Esophagus muscularis mucosa (tissue), 4 donors: ENCODE measurements at places on chromosomes 1 and 21. TPM values are rescaled to one million over a fixed set of nuclear protein-coding genes. Genes with fewer than 3 reads are reported as not detected.

APOBEC4 gene
- not detected for total RNA-seq

ATXN7L2 gene
- 2.3 TPM for total RNA-seq

DNA sequence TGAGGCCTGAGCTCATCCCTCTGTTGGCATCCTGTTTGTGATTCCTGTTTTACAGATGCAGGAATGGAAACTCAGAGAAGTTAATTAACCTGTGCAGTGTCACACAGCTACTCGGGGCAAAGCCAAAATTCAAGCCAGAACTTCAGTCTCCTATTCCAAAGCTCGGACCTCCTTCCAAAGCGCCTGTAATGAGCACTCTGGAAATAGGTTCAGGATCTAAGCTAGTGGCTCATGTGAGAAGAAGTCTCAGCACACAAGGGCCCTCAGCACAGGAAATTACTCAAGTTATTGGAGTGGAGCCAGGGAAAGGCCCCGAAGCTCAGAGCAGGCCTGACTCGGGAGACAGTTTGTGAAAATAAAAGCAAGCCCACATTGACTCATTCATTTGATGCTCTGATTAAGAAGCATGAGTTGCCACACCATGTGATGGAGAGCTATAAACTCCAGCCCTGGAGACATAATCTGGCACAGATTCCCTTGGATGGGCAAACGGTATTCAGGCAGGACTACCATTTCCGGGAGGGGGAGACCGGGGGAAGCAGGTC is 50.6 kb upstream of the LYST start:
- DNase-seq: peak; percentile 94

DNA sequence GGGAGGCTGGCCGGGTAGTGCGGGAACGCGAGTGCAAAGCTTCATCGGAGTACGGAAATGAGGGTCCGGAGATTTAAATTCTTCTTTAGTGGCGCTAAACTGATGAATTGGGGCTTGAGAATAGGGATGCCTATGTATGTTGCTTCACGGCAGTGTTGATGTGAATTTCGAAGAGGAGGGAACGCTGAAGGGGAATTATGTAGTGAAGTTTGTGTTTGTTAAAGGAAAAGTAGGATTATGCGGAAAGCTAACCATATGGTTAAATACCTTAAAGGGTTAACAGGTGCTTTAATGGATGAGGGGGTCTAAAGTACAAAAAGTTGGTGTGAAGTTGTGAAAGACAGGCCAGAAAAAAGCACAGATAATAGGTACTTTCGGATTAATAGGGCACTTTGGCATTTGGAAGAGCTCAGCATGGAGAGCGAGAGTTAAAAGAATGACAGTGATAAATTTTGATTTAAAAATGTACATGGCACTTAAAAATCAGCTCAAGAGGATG is 1.4 kb downstream of the HS2ST1 start:
- DNase-seq: no peak

DNA sequence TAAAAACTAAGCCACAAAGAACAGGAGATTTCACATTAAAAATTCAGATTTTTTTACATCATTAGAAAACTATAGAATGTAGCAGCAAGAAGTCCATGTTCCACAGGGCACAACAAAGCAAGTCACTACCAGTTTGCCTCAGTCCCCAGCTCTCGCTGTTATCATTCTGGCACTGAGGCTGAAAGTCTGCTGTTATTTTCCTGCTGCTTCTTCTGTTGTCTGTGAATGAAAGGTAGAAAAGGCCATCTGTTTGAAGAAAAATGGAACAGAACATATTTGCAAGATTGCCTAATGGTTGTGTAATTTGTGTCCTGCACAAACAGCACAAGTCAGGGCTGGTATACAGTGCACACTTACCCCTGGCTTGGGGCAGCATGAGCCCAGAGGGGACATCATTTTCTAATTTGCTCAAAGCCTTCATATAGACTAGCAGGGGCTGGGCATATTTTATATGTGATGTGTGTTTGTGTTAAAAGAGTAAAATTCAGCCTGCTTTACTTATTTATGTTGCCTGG is 105.6 kb upstream of the COG2 start:
- peak; percentile 47 for DNase-seq

DNA sequence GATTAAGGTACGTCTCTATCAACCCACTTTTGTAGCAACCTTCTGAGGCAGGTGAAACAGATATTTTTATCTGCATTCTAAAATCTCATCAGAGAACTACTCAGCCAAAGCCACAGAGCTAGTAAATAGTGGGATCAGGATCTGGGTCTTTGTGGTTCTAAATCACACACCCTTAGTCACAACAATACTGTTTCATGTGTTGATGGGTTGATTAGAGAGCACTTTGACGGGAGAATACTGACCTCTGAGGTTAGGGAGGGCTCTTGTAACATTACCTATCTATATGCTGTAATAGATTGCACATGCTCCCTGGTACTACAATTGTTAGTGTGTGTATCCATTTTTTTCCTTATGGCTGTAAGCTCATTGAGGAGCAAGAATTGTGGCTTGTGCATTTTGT is 45.5 kb upstream of the CCDC190 start:
- DNase-seq: no peak

DNA sequence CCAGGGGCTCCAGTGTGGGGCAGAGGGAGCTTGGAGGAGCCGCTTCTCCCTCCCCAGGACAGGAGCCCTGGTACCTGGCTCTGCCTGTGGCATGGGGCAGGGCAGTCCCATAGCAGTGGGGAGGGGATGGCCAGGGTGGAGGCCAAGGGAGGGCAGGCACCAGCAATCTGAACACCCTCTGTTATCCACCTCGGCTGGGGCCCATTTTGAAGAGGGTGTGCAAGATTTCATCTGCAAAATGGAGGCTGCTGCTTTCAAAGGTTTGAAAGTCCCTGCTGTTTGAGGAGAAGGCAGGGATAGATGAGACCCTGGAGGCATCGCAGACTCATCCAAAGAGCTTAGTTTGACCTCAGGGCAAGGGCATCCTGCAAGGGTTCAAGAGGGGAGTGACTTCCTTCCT is 15.2 kb upstream of the TMPRSS2 start:
- no peak for DNase-seq

DNA sequence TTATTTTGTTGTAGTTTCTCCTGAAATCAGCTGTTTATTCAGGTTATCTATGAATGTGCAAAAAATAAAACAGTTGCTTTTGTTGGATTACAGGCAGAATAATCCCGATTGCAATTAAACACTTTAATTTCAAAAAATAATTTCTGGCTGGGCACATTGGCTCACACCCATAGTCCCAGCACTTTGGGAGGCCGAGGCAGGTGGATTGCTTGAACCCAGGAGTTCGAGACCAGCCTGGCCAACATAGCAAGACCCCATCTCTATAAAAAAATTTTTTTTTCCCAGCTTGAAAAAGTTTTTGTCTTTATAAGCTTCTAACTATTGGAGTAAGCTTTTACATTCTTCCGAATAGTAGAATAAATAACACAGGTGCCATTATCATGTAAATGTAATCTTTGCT is 15.3 kb downstream of the RCAN3 start:
- no peak for DNase-seq

DNA sequence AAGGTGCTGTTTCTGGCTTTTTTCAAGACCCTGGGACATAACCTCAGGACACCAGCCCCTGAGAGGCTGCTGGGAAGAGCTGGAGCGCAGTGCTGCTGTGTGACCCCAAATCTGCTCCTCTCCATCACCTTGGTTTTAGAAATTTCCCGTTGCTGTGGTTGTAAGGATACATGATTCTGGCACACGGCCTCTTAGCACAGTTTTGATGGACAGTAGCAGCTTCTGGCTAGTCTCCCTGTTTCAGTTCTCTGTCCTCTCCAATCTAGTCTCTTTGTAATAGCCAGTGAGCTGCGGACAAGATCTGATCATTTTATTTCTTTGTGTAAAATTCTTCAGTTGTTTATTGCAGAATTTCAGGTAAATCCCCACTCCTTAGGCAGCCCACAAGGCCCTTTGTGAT is 3.1 kb downstream of the CLIC6 start:
- no peak for DNase-seq

DNA sequence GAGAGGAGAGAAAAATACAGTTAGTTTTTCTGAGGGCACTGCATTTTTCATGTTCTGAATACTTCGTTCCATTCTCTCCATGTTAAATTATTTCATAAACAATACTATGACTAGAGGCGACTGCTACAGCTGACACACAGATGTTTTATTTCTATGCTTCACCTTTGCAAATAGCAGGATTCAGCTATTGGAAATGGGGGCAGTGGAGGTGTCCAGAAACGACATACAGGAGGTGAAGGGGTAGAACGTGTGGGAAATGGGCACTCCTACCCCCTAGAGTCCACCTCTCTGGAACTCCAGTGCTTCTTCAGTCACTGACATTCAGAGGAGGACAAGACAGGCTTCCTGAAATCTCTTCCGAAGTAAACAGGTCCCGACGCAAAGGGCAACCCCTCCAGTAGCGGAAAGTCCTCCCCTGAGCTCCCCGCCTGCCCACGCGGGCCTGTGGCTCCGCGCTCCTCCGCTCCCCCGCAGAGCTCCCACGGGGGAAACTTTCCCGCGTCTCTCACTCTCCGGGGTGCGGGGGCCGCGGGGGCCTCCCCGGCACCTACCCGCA is 480 bp downstream of the DPYD start:
- no peak for DNase-seq

DNA sequence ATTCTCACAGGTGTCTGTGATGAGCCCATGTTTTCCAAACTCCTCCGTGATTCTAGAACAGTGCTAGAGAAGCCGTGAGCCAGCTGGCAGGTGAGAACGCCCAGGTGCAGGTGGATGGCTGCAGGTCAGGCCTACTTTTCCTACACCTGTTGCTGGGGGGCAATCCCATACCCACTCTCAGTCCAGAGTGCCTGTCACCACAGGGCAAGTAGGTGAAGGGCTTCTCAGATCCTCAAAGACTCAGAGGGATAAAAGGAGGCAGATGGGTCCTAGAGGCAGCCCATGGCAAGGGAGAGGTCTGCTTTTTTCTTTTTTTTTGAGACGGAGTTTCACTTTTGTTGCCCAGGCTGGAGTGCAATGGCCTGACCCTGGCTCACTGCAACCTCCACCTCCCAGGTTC is 50.7 kb upstream of the H6PD start:
- DNase-seq: no peak

GRCh38 chr1:93448292-93448982 is 519 bp downstream of the FNBP1L start:
- DNase-seq: no peak

DNA sequence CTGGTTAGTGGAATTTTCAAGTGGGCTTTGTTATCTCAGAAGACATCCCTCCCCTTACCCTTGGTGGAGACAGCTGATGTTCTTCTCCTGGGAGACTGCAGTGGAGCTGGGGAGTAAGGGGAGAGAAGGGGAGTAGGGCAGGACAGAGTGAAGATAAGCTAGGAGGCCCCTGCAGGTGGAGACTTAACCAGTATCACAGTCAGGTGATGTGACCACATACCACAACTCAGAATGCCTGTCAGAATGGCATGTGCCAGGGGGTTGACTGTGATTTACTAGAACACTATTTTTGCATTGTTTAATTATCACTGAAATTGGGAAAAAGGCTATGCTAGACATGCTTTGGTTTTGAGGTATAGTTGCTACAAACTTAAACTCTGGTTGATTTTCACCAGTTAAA is 124.6 kb downstream of the NRDC start:
- no peak for DNase-seq

DNA sequence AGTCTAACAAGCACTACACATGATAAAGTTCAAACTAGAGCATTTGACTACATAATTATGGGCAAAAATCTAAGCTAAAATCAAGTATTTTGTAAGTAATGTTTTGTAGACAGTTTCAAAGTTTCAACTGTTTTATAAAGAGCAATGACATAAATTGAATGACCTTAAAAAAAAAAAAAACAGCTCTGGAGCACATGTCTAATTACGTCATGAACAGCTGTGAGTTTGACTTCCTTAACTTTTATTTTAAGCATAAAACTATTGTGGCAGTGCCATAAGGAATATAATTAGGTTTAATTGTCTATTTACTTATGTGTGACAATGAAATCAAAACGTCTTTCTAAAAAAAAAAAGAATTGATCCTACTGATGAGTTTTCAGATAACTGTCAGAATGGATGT is 272.5 kb upstream of the LRRC7 start:
- no peak for DNase-seq

DNA sequence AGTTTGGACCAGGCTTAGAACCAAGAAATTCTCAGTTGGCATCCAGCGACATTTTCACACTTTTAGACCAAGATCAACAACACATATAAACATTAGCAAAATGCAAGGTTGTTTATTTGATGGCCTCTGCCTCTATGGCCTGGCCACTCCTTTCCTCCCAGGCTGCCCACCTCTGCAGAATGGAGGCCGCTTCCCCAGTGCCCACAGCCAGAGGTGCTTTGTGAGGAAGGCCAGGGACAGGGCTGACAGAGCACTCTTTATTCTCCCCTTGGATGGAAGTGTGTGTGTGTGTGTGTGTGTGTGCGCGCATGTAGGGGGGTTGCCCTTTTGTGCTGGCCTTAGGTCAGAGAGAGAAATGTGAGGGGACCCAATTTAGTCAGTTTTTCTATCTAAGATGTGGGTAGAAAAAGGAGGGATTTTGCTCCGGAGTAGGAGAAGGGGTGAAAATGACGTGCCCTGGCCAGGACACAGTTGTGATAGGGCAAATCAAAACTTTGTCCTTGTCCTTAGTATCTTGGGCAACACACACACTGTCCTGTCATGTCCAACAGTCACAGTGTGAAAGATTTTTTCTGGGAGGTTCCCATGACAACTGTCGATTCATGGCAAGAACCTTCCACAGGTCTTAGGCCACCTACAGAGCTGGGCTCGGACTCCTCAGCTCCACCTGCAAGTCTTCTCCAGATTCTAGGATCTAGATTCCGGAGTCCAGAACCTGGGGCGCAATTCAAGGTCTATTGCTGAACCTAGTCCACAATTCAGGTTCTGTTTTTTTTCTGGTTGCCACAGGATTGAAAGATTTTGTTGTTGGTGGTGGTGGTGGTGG is 104.9 kb upstream of the SLC2A1 start:
- no peak for DNase-seq

DNA sequence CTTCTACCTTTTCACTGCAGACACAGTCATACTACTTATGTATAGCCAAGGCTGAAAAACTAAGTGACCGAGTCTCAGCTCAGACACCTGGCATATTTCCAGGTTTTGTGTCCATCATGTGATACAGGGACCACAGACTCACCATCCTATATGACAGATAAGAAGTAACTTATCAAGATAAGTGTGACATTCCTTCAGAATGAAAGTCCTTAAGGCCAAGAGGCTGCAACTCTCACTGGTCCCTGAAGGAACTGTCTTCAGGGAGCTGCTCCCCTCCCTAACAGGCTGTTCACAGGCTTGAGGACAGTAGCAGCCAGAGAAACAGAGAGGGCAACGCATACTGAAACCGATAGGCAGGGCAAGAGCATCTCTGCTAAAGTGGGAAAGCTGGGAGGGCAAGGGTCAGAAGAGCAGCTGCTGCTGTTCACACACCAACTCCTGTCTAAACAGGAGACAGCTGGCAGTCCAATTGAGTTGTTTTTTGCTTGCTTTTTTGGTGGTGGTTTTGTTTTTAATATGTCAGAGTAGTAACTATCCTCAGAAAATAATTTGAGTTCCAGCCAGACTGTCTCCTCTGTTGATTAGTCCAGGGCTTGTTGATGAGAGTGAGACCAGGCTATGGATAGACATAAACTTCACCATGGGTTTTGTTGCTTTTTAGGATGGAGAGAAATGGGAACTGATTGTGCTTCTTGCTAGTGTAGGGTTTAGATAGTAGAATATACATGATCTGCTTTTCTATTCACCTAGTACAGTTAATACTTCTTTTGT is 67.7 kb downstream of the MACF1 start:
- DNase-seq: no peak
